NCI-H345 (cell line): ENCODE measurements at places on chromosomes 2 and 18.

GRCh38 chr18:21162786-21163185 lies 51.2 kb upstream of the ROCK1 start:
- no peak for DNase-seq

- no peak for DNase-seq
Measured at GRCh38 chr2:174328114-174328960, 6.4 kb upstream of the SP9 start.

GRCh38 chr2:85838641-85839040 lies 50.1 kb downstream of the ST3GAL5 start:
- DNase-seq: no peak

DNA sequence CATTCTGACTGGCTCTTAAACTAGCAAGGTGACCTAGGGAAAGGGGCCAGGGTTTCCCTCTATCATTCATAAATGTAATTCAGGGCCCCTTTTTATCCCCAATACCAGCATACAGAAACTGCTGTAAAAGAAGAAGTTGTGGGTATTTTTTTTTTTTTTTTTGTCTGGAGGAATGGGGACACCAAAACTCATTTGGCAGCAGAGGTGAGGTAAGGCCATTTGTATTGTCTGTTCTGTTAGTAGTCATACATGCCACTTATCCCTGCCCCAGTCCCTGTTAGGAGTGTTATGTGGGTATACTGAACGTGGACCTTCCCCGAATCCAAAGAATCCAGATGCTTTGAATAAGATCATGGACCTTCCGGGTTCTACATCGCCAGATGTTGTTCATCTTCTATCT lies 1.7 kb downstream of the SEPTIN2 start:
- no peak for DNase-seq

- DNase-seq: no peak
Measured at GRCh38 chr2:229740279-229740678, 25.9 kb upstream of the DNER start.

DNA sequence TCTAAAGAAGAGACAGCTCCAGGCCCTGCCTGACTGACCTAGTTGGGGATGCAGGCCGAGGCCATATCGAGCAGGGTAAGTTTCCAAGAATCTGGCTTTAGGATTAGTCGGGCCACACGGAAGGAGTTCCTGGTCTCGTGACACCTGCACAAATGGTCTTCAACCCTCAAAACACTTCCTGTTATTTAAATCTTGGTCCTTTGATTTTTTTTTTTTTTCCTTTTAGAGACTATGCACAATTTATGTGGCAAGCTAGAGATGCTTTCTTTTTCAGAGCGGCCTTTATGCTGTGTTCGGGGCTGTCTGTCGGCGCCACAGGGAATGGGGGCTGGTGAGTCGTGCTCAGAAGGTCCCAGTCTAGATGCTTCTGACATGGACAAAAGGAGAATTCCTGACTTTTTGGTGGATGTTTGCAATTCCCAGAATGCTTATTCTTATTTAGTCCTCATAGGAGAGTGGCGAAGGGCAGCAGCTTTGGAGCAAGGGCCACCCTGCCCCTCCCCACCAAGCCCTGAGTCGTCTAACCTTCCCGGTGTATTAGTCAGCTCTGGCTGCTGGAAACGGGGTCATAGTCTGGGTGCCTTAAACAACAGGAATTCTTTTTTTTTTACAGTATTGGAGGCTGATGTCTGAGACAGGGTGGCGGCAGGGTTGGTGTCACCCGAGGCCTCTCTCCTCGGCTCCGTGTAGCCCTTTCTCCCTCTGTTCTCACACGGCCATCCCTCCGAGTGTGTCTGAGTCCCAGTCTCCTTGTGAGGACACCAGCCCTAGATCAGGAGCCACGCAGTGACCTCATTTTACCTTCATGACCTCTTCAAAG lies 27.4 kb downstream of the HPCAL1 start:
- no peak for DNase-seq

DNA sequence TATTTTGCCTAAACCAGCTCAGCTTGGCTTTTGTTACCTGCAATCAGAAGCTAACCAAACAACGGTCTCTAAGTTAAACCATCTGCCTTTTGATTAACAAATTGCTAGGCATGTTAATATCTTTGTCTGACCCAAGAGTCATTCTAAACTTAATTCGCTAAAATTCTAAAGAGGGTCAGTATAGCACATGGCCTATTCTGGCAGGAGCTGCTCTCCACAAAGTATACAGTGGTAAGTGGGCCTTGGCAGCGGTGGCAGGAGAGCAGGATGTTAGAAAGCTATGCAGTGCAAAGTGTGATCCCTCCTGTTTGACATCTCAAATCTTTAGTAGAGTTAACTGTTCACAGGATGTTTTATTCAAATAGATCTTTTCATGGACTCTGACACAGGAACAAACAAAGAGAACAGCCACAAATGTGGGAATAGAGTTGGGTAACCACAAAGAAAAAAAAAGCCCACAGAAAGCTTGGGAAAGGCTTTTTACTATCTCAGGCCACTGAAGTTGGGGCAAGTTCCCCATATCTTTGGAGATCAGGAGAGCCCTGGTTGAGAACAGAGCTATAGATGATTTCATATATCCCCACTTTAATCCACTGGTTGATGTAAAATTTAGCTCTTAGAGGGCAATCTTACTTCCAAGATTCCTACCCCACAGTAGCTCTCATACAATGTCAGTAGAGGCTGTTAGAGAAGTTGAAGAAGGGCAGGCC lies 10.6 kb downstream of the CFAP210 start:
- DNase-seq: no peak

DNA sequence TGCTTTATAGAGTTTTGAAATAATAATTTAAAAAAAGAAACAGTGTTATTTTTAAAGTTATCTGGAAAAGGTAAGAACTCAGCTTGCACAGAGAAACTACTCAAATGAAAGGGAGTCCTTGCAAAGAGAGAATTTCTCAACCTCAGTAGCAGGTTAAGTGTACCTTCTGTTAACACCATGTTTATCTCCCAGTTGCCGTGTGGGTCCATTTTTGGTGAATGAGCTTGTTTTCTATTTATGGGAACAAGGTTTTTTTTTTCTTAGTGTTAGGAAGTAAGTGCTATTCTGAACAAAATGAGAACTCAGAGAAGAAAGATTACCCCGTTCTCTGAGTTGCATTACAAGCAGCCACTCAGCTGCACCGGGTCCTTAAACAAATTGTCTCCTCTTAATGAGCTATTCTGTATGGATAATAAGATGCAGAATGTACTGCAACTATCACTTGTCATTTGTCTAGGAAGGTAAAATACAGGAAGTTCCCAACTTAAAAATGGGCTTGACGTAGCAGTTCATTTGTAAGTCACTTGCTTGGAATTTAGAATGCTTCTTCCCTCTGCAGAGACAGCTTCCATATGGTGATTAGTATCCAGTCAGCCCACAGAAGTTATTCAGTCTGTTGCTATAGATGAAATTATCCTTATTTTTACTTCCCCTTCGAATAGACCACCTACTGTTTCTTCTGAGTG lies 74.9 kb downstream of the LTBP1 start:
- DNase-seq: no peak

DNA sequence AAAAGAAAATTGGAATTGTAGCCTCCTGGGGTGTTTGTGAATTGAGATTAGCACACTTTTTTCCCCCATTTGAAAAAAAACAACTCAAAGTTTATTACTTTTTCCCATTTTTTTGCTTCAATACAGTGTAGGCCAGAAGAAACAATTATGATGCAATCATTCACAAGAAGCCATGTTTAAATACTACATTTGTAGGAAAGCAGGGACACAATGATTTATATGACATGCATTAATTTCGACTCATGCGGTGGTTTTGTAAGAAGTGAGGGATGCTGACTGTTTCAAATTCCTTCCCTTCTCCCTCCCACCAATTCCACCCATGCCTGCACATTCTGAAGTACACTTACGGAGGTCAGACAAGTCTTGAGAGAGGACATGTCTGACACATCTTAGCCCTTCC lies 774.2 kb upstream of the FSHR start:
- no peak for DNase-seq

GRCh38 chr18:11518788-11519685 lies 90.4 kb upstream of the SLC35G4 start:
- peak; percentile 50 for DNase-seq

GRCh38 chr2:163665817-163666216 lies 70.0 kb downstream of the FIGN start:
- DNase-seq: no peak
